ENCODE measurements at places on chromosomes 3 and 15.

DNA sequence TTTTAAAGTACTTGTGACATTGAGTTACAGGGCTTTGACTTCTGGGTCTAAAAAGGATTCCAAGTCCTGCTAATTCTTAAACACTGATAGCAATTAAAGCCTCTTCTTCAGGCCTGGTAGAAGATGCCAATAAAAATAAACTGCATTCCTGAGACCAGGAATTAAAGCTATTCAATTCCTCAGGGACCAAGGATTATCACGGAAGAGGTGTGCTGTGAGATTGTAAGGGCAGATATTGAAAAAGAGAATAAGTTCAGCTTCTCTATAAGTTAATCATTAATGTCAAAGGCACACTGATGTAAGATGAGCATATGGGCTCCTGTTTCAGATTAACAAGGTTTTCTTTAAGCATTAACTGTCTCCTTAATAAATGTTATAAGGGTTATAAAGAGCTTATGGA, 611.3 kb downstream of the SI start:
- no peak for DNase-seq

DNA sequence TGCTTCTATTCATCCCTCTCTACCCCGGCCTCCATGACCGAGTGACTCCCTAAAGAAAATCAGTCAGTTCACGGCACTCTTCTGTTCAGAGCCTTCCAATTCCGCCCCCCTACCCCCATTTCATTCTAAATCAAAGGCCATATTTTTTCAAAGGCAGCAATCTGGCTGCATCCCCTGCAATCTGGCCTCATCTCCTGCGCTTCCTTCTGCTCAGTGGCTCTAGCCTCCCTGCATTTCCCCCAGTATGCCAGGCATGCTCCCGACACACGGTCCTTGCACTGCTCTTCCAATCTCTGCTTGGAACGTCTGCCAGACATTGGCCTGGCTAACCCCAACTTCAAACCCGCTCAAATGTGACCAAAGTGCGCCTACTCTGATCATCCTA, 67.7 kb downstream of the EXOG start:
- no peak for DNase-seq

- no peak for DNase-seq
Measured at GRCh38 chr3:43783987-43784639, 93.4 kb downstream of the ABHD5 start.

DNA sequence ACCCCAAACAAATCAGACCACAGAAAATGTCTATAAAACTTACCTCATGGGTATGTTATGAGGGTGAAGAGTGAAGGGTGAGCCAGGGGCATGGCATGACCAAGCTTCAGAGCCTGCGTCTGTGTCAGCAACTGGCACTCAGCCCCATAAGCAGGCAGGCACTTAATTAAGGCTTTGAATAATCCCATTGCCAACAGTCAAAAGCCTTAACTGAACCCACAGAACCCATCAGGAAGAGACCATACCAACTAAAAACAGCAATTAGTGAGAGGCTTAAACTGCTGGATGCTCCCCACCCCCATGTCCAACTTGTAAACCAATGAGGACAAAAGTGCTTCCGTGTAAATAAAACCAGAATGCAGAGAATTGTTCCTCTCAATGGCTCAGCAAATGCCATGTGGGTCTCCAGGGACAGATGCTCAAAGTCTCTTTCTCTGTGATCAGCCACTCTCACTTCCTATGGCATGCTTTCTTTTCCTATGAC, 126.0 kb downstream of the MYLK start:
- DNase-seq = no peak

DNA sequence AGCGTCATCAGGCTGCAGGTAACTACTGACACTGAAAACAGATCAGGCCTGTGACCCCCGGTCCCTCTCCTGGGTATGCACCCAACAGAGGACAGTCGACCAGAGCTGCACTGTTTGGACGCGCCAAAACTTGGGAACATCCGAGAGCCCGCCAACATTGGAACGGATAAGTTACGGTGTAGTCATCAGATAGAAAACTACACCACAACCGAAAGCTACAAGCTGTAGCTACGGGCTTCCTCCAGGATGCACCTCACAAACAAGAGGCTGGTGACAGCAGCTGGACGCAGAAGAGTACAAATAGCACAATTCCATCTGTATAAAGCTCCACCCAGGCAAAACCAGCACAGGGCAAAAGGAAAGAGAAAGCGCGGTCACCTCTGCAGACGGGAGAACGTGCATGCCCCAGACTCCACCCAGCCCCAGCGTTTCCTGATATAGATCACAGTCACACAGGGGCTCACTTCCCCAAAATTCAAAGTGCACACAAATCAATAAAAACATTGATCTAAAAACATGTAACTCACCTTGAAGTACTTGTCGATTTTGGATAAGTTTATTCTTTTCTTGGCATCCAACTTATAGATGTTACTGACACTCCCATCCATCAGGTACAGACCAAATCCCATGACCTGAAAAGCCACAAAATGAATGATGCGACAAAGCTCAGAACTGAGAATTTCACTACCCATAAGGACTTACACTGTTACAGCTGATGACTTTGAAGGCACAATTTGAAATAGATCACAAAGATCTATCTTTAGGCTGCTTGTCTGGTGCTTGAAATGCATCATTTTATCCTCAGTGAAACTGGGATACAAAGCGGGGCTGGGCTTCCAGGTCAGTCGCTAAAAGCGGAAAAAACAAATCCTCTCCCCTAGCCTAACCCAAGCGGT, 43.3 kb downstream of the CYFIP1 start:
- no peak for DNase-seq

- no peak for DNase-seq
Measured at GRCh38 chr3:47251689-47252088, 30.9 kb downstream of the KIF9 start.

DNA sequence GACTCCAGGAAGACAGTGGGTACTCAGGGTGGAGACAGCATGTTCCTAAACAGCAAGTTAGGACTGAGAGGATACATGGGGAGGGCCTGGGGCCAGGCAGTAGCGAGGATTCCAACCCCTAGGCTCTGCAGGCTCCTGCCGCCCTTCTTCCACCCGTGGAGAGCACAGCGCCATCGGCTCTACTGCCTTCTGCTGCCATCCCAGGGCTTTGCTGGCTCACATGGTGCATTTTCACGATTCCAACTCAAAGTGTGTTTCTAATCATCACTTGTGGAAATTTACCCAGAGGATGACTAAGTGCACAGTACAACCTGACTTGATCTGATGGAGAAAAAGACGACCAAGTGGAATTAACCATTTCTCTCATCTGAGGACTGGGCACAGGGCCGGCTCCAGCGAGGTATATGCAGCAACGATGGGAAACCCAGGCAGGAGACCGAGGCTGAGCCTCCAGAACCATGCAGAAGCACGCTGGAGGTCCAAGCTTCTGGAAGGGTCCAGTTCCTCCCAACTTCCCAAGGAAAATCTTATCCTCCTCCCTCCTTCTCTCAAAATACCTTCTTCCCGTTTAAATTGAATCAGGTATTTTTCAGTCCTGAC, 104.6 kb downstream of the LRIG1 start:
- no peak for DNase-seq

DNA sequence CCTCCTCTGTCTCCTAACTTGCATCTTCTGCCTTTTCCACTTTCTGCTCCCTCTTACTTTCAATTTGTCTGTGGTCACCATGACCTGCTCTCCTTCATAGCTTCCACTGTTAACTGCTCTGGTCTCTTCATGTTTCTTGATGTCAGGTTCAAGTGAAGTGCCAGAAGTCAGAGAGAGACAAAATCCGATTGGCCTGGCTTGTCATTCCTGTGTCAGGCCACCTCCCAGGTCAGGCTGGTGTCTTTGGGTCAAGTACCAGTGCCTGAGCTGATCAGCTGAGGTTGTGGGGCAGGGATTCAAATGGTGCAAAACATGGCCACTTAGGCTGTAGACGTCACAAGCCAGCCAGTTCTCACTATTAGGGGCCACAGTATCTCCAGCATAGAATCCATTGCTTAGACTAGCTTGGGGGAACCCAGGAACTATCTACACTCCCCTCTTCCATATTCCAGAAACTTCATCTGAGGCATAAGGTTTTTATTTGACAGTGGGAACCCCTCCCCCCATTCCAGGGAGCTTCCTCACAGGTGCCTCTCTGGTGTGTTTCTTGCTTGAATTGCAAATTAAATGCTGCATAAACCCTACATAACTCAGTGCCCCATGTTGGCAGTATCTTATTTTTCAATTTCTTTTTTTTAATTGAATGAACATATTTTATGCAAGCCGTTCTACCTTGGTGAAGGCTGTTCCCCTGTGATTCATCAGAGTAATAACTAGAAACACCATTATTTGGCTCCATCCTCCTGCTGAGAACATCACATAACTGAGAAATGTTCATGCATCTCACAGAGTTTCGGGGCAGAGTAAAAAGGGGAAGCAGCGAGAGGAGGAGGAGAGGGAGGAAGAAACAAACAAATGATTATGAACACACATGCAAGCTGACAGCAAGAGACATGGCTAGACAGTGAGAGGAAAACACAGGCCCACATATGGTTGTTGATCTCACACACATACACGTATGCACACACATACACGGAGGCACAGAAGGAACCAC, 175.8 kb downstream of the TLE3 start:
- no peak for DNase-seq

DNA sequence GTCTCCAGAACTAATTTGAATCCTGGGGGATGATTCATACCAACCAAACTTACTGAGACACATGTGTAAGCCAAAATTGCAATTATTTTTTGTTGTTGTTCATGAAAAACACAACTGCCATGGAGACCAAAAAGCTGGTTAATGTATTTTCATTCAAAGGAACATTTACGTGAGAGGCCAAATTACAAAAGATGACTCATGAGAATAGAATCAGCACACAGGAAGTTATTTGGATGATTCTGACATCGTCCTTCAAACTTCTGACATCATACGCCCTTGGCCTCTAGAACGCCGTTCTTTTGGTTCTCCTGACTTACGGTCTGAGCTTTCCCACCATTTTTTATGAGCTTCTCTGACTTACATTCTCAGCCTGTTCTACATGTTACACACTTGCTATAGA, 3.0 kb upstream of the ZNF280D start:
- DNase-seq = no peak

DNA sequence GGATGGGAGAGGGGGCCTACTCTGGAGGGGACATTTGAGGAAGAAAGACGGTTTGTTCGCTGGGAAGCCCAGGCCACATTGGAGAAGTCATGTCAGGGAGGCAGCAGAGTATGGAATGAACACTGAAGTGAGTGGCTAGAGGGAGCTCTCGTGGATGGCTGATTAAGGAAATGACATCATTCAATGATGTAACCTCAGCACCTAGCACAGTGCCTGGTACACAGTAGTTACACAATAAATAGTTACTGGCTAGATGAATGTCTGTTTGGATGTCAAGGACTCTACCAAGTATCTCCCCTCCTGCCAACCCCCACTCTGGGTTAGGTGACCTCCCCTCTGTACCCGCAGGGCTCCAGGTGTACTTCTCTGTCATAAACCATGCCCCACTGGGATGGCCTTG, 121.1 kb downstream of the CLSTN2 start:
- no peak for DNase-seq

GRCh38 chr3:115999001-115999585, 375.8 kb downstream of the GAP43 start:
- no peak for DNase-seq

- no peak for DNase-seq
Measured at GRCh38 chr3:59081071-59081470, 31.2 kb upstream of the CFAP20DC start.

- DNase-seq = no peak
Measured at GRCh38 chr3:30263925-30264313, 342.5 kb upstream of the TGFBR2 start.

DNA sequence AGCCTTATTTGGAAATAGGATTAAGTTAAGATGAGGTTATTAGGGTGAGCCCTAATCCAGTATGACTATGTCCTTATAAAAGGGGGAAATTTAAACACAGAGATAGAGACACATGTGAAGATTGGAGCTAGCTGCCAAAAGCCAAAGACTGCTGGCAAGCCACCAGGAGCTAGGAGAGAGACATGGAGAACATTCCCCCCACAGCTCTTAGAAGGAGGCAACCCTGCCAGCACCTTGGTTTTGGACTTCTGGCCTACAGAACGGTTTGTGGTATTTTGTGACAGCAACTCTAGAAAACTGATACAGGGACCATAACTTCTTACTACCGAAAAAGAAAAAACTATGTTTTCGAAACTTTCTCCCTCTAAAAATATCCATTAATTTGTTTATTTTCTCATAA, 245.3 kb upstream of the RARB start:
- DNase-seq = no peak

GRCh38 chr15:74337607-74338211, 29.7 kb downstream of the CYP11A1 start:
- no peak for DNase-seq

DNA sequence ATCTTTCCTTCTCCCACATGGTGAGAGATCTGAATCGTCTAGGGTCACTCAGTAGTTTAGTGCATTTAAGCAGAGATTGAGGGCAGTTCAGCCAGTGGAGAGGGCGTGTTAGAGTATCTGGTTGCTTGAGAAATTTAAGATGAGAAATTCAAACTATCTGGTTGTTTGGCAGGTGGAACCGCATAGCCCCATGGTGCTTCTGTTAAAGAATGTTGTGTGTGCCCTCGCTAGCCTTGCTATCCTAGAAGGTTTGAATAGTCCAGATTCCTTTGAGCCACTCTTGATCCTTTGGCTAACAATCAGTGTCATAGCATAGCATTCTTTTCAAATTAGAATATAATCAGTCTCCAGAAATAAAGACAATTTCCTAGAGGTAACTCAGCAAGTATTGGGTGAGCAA, 32.1 kb downstream of the ABHD17C start:
- no peak for DNase-seq

DNA sequence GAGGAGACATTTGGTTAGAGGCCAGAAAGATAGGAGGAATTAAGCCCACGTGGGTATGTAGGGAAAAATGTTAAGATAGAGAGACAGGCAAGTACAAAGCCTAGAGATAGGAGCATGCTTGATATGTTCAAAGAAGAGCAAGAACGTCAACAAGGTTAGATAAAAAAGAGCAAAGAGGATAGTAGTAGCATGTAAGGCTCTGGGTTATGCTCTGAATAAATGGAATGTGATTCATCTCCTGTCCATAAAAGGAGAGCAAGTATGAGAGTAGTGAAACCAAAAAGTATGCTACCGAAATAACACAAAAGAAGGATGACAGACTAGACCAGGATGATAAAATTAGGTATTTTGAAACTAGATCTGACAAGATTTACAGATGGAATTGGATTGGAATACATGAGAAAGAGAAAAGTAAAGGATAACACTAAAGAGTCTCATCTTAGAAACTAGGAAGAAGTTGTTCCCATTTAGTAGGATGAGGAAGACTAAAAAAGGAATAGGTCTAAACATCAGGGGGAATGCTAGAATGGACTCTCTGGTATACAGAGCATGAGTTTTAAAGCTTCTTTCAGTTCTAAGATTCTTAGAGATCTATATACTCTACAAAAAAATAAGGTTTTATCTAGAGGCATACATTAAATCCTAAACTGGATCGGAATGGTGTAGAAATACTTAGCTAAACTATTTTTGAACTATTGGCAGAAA, 59.1 kb downstream of the TRPM7 start:
- no peak for DNase-seq

GRCh38 chr15:40092256-40092978, 16.3 kb downstream of the BMF start:
- DNase-seq = no peak

DNA sequence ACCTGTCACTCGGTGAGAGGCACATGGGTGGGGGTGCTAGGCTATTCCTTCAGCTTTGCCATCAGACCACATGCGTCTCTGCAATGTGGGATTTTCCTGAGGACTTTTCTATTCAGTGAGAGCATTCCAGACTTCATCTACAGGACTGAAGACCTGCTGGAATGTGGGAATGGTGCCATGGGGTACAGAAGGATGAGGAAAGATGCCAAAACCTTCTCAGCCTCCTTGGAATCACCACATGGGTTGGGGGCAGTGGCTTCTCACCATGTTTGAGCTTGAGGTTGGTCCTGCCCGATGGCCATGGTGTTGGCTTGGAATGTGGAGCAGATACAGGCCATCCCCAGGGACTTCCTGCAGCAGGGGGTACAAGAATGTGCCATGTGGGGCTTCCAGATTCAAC, 80.9 kb upstream of the KLF13 start:
- no peak for DNase-seq
